ENCODE measurements at places on chromosomes 7 and 10. TPM values are rescaled to one million over a fixed set of nuclear protein-coding genes. Genes with fewer than 3 reads are reported as not detected.
A peak's percentile ranks its signal among the peaks of the same experiment; 100 is the strongest.

DNA sequence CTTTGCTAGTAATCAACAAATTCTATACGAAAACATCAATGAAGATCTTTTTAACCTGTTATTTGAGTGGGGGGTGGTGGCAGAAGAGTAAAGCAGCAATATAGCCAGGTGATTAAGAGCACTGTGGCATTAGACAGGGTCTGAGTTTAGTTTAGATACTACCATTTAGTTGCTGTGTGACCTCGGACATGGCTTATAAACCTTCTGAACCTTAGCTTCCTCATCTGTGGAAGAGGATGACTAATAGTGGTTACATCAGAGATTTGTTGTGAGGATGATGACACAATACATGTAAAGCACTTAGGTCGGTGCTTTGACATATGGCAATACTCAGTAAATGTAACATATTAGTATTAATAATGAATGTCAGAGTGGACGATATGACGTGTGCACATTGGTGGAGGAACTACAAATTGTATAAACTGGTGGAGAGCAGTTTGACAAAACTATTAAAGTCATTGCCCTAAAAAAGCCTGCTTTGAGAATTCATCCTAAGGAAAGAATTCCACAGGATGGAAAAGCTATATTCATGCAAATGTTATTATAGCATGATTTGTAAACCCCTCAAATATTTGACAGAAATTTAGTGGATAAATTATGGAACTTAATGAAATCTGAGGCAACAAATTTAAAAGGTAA is 24.3 kb downstream of the SPAG6 start:
- no peak for DNase-seq

- no peak for DNase-seq
These were observed 230.4 kb downstream of the ADK start for GRCh38 chr10:74381291-74381853.

DNA sequence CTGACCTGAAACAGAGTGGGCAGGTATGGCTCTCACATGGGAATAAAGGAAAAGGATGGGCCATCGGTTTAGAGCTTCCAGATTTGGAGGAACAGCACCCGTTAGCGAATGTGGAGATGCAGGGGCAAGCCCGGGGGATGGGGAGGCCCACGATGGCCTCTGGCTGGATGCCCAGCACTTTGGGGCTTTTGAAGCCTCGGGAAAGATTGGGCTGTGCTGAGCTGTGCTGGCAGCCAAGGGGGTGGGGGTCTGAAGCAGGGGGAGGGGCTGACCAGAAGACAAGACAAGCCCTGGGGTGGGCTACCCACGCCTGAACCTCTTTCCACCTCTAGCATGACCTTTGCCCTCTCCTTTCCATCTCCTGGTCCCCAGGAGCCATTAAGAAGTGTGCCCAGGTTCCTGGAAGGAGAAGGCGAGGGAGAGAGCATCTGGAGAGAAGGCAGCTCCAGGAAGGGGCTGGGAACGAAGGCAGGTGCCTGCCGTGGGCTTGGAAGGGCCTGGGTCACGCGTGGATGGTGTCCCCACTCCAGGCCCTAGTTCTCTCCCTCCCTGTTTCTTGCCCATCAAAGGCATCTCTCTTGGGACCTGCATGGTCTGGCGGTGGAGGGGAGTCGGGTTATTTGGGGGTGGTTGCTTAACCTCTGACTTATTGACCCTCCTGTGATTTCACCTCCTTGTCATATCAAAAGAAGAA is 39.7 kb downstream of the JAKMIP3 start:
- DNase-seq: no peak

- DNase-seq: peak; percentile 32
These were observed 44.0 kb downstream of the CREB3L2 start for GRCh38 chr7:137957887-137958286.

DNA sequence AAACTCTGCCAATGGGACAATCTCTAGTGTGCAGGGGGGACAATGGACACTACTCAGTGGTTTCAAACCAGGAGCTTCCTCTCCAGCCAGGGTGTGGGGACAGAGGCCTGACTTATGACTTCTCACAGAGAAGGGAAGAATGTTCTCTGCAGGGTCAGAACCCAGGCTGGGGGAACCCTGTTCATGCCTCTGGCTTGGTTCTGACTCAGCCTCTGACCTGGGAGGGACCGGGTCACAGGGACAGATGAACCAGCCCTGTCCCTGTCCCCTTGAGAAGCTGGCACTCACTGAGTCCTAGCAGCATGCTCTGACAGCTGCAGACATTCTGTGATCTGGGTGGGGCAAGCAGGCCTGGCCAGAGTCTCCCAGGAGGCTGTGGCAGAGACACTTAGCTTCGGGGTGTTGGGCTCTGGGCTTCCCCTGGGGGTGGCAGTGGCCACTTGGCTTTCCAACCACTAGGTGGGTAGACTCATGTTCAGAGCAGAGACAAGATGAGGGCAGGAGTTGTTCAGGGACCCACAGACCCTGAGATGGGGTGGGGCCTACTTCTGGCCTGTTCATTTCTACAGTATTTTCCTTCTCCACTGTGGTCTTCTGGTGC is 13.6 kb downstream of the TSPAN15 start:
- no peak for DNase-seq

- no peak for DNase-seq
These were observed 39.9 kb downstream of the CCDC3 start for GRCh38 chr10:12961416-12962205.

- no peak for DNase-seq
These were observed 118.8 kb upstream of the IFRD1 start for GRCh38 chr7:112331492-112331891.

CYP26A1 gene
- total RNA-seq: not detected

ZNF239 gene
- 1.6 TPM for total RNA-seq

ASAH2 gene
- 2.8 TPM for total RNA-seq

COMTD1 gene
- 28.6 TPM for total RNA-seq

AGAP3 gene
- 50.4 TPM for total RNA-seq

NEUROD6 gene
- total RNA-seq: not detected

CPA2 gene
- 0.87 TPM for total RNA-seq

PRLHR gene
- not detected for total RNA-seq

VGF gene
- total RNA-seq: not detected
